Body of pancreas (tissue), 4 donors: ENCODE measurements at places on chromosomes 5 and 9.
A peak's percentile ranks its signal among the peaks of the same experiment; 100 is the strongest.

DNA sequence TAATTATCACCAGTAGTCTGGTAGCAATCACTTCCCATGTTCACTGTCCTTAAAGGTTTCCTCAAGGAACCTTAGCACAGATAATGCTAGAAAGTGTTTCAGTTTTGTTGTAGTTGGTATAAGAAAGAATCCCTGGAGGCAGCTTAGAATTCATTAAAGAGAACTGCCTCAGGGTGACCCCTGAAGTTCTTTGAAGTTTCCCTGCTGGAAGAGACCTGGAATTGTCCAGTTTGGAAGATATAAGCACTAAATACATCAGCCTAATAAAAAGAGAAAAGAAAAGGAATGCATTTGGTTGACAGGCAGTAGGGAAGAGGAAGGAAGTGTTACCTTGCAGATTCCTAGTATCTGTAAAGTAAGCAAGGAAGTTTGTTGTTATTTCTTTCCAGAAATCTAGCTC is 999.6 kb upstream of the DMAC1 start:
- no peaks in the 10 kb centered on the region for H3K36me3 ChIP-seq
- no peak overlapping the region for H3K4me3 ChIP-seq
- DNase-seq: no peak
- no peaks in the 10 kb centered on the region for H3K27me3 ChIP-seq
- H3K27ac ChIP-seq: no peak overlapping the region
- no peaks in the 10 kb centered on the region for H3K4me1 ChIP-seq

GRCh38 chr9:95595721-95596295 is 79.0 kb upstream of the PTCH1 start:
- H3K27ac ChIP-seq: no peak overlapping the region
- no peaks in the 10 kb centered on the region for H3K4me1 ChIP-seq
- H3K27me3 ChIP-seq: no peaks in the 10 kb centered on the region
- H3K4me3 ChIP-seq: no peak overlapping the region
- DNase-seq: no peak

- DNase-seq: no peak
- H3K27ac ChIP-seq: no peak overlapping the region
- no peaks in the 10 kb centered on the region for H3K27me3 ChIP-seq
- H3K4me3 ChIP-seq: no peak overlapping the region
- no peaks in the 10 kb centered on the region for H3K36me3 ChIP-seq
Measured at GRCh38 chr5:60271517-60271916, 378.0 kb upstream of the PDE4D start.

- no peak for DNase-seq
- peak within 1 kb of the TSS; percentile 57 for H3K27ac ChIP-seq
- no peak within 1 kb of the TSS for H3K4me3 ChIP-seq
Measured at GRCh38 chr5:170297589-170298462, at the start of gene LCP2. LCP2 (minus strand) TSS chr5:170297777; CDS start chr5:170297611, 166 bp downstream.

DNA sequence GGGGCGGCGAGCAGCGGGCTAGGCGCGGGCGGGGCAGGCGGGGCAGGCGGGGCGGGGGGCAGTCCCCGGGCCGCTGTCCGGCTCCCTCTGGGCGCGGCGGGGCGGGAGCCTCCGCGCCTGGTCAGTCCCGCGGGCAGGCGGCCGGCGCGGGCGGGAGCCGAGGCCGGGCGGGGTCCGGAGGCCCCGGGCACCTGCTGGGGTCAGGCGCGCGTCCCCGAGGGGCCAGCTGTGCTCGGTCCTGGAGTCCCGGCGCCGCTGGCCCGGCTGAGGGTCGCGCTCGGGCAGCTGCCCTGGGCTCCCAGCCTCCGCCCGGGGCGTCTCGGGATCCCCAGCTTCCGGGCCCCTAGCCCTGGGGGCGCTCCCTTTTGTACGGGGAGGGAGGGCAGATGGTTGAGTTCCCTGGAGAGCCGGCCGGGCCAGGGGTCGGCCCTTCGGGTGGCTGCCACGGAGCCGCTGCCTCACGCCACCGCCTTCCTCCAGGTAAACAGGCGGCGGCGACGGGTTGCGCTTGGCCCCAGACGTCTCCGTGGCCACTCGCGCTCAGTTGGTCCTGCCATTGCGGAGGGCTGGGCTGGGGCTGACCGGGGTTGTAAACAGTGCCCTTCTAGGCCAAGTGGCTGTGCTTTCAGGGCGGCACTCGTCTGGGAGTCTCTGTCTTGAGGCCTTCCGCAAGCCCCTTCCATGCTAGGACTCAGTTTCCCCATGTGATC is 473 bp downstream of the ZBTB34 start:
- no peaks in the 10 kb centered on the region for H3K27me3 ChIP-seq
- peak overlapping the region; percentile 96 for H3K27ac ChIP-seq
- H3K4me1 ChIP-seq: peaks cover 44% of the 10 kb centered on the region
- H3K36me3 ChIP-seq: no peaks in the 10 kb centered on the region
- DNase-seq: peak; percentile 43

DNA sequence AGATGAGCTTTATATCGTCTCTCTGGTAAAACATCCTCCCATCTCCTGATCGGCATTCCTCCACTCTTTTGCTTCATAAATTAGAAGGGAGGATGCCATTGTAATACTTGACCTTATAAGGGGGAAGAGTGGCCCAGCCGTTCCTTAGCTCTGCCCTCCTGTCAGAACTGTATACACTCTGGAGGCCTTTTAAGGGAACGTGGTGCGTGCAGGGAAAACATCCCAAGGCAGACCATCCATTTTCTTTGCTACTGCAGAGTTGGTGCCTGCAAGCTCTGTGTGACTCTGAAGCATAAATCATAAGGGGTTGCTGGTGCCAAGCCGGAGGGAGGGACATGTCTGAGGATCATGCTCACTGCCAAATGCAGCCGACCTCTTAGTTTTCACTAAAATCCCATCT is 90.4 kb downstream of the PGM5 start:
- H3K4me3 ChIP-seq: no peak overlapping the region
- no peaks in the 10 kb centered on the region for H3K36me3 ChIP-seq
- H3K27ac ChIP-seq: no peak overlapping the region
- no peaks in the 10 kb centered on the region for H3K27me3 ChIP-seq
- DNase-seq: no peak
- H3K4me1 ChIP-seq: no peaks in the 10 kb centered on the region

- H3K4me3 ChIP-seq: no peak overlapping the region
- no peaks in the 10 kb centered on the region for H3K4me1 ChIP-seq
- DNase-seq: no peak
- no peak overlapping the region for H3K27ac ChIP-seq
- H3K27me3 ChIP-seq: no peaks in the 10 kb centered on the region
Measured at GRCh38 chr5:82205005-82205404, 73.1 kb downstream of the RPS23 start.

DNA sequence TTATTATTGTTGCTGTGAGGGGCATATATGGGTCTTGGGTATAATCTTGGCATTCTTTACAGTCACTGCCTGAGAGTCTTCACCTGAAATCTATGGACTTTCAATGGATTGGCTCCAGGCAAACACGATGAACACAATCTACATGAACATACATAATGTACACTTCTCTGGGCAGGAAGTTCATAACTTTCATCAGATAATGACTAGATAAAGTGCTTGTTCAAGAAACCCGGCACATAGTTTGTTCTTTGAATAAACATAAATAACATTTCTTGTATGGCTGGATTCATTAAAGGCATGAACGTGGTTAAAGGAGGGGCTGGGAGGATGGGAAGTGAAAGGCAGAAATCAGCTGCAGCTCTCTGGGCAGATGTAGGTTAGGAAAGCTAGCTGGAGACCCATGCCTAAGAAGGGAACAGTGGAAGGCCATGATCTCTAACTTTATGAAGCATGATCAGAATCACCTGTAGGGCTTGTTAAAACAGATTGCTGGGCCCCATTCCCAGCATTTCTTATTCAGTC is 306.9 kb upstream of the EFNA5 start:
- no peak overlapping the region for H3K4me3 ChIP-seq
- no peaks in the 10 kb centered on the region for H3K27me3 ChIP-seq
- no peak overlapping the region for H3K27ac ChIP-seq
- H3K36me3 ChIP-seq: no peaks in the 10 kb centered on the region

- no peak overlapping the region for H3K27ac ChIP-seq
- DNase-seq: no peak
- no peaks in the 10 kb centered on the region for H3K36me3 ChIP-seq
- no peaks in the 10 kb centered on the region for H3K27me3 ChIP-seq
Measured at GRCh38 chr5:136957428-136957827, 541.7 kb downstream of the SPOCK1 start.

- no peak overlapping the region for H3K4me3 ChIP-seq
- no peak overlapping the region for H3K27ac ChIP-seq
- no peak for DNase-seq
- H3K4me1 ChIP-seq: no peaks in the 10 kb centered on the region
- no peaks in the 10 kb centered on the region for H3K36me3 ChIP-seq
Measured at GRCh38 chr9:13354733-13355132, 75.2 kb upstream of the MPDZ start.

- DNase-seq: no peak
- no peak overlapping the region for H3K27ac ChIP-seq
- no peaks in the 10 kb centered on the region for H3K27me3 ChIP-seq
- H3K4me1 ChIP-seq: peaks cover 88% of the 10 kb centered on the region
- no peaks in the 10 kb centered on the region for H3K36me3 ChIP-seq
- no peak overlapping the region for H3K4me3 ChIP-seq
Measured at GRCh38 chr9:134059661-134060395, 8.0 kb downstream of the BRD3 start.

- no peaks in the 10 kb centered on the region for H3K36me3 ChIP-seq
- no peaks in the 10 kb centered on the region for H3K4me1 ChIP-seq
- no peak for DNase-seq
- H3K27ac ChIP-seq: no peak overlapping the region
Measured at GRCh38 chr5:122262103-122262502, 49.9 kb upstream of the SNCAIP start.

GRCh38 chr5:178068293-178068692 is 45.0 kb upstream of the N4BP3 start:
- H3K27ac ChIP-seq: no peak overlapping the region
- no peak for DNase-seq
- no peaks in the 10 kb centered on the region for H3K4me1 ChIP-seq

GRCh38 chr9:5800969-5801738 is 31.8 kb downstream of the ERMP1 start:
- H3K27me3 ChIP-seq: no peaks in the 10 kb centered on the region
- H3K36me3 ChIP-seq: no peaks in the 10 kb centered on the region
- DNase-seq: peak; percentile 26
- H3K4me3 ChIP-seq: no peak overlapping the region

DNA sequence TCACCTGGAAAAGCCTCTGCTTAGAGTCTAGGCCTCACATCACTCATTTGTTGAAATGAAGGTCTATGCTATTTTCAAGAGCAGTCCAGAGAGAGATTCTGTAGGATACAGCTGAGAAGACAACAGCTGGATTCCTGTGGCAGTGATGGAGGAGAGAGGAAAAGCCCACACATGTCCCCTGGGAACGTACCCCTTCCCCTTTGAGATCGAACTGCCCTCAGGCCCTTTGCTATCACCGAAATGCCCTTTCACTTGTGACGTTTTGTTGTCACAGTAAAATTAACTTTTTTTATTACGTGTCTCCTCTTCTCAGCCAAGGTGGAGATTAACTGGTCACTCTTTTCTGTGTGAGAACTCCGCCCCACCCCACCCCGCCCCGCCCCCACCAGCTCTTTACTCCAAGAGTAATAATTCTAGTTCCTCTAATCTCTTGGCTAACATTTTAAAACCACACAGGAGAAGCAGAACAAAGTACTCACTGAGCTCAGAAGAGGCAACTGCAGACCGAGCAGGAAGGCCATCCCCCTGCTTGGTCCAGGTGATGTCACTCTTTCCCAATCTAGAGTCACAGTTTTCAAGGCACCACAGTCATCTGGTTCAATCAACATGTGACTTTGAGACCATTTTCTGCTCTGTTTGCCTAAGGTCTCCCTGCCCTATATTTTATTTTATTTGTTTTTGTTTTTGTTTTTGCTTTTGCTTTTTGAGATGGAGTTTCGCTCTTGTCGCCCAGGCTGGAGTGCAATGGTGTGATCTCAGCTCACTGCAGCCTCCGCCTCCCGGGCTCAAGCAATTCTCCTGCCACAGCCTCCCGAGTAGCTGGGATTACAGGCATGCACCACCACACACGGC is 105.6 kb downstream of the SUSD1 start:
- H3K27ac ChIP-seq: no peak overlapping the region
- no peaks in the 10 kb centered on the region for H3K27me3 ChIP-seq

- no peak for DNase-seq
- no peaks in the 10 kb centered on the region for H3K4me1 ChIP-seq
- no peak overlapping the region for H3K4me3 ChIP-seq
- H3K27ac ChIP-seq: no peak overlapping the region
- H3K36me3 ChIP-seq: no peaks in the 10 kb centered on the region
- peaks cover 2% of the 10 kb centered on the region for H3K27me3 ChIP-seq
Measured at GRCh38 chr5:24643880-24644279, 898 bp downstream of the CDH10 start.

DNA sequence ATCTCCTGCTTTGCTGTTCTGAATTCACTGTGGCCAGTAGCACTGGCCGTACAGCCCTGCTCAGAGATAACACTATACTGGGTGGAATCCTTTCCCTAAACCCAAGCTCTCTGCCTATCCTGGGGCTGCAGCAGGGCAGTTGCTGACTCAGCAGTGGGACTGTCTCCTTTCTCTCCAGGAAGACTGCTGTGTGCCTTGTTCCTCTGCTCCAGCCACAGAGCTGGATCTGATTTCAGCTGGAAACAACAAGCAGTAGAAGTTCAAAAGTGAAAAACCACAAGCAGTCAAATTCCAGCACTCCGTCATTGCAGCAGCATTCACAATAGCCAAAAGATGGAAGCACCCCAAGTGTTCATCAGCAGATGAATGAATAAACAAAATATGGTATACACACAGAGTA is 105.0 kb downstream of the FBXL7 start:
- H3K27ac ChIP-seq: no peak overlapping the region
- no peak for DNase-seq
- H3K27me3 ChIP-seq: no peaks in the 10 kb centered on the region
- H3K36me3 ChIP-seq: no peaks in the 10 kb centered on the region
- H3K4me1 ChIP-seq: no peaks in the 10 kb centered on the region
- H3K4me3 ChIP-seq: no peak overlapping the region

DNA sequence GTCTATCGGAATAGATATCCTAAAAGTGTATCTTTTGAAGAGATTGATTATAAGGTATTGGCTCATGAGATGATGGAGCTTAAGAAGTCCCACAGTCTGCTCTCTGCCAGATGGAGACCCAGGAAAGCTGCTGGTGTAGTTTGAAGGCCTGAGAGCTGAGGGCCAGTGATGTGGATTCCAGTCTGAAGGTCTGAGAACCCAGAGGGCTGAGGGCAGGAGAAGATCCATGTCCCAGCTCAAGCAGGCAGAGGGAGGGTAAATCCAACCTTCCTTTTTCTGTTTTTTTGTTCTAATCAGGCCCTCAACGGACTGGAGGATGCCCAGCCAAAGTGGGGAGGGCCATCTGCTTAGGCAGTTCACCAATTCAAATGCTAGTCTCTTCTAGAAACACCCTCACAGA is 11.0 kb upstream of the ABL1 start:
- no peaks in the 10 kb centered on the region for H3K36me3 ChIP-seq
- no peak overlapping the region for H3K4me3 ChIP-seq
- no peaks in the 10 kb centered on the region for H3K27me3 ChIP-seq
- H3K27ac ChIP-seq: no peak overlapping the region
- peaks cover 19% of the 10 kb centered on the region for H3K4me1 ChIP-seq
